ENCODE measurements at places on chromosomes 3 and 15.

GRCh38 chr3:46312991-46313390 lies 40.9 kb upstream of the CCR2 start:
- peak; percentile 65 for DNase-seq

GRCh38 chr3:171789759-171790505 lies 20.4 kb downstream of the PLD1 start:
- no peak for DNase-seq

DNA sequence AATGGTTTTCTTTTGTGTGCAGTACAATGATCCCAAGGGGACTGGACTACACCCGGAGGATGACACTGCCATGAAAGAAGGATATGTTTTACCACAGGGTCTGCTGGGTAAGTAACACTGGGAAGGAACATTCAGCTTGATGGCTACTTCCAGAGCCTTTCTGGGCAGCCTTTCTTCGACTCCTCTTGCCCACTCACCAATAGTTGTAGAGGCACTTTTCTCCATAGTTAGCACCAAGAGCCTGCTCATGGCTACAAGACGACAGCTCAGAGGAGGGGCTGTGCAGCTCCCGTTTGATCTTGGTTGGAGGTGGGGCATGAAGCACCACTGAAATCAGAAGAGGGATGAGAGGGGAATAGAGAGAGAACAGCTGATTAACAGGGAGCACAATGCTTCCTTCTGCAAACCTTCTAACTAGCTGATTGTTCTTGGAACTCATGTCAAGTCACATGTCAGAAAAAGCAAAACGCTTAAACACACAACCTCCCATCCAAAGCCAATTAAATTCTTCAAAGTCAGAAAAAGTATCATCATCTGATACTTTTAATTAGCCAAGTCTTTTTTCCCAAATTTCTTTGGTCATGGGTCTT lies 27.9 kb downstream of the ETV5 start:
- no peak for DNase-seq

- no peak for DNase-seq
Measured at GRCh38 chr3:14279626-14280061, 101.0 kb downstream of the LSM3 start.

DNA sequence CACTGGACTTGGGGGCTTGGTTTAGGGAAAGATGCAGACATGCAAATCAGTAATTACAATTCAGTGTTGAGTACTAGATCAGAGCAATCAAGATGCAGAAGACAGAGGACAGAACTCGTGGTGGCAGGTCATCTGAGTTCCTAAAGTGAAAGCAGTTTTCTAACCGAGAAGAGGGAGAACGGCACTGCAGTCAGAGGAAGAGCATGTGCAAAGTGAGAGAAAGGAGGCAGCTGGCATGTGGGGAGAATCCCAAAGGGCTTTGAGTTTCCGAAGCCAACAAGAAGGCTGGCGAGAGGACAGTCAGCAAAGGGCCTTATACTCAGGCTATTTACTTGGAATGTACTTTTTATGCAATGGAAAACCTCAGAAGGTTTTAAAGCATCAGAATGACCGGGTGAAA lies 87.0 kb downstream of the ANP32A start:
- peak; percentile 11 for DNase-seq

- DNase-seq: no peak
Measured at GRCh38 chr3:189727898-189728297, 96.7 kb downstream of the TP63 start.

- no peak for DNase-seq
Measured at GRCh38 chr3:189978753-189979152, 141.9 kb downstream of the P3H2 start.

DNA sequence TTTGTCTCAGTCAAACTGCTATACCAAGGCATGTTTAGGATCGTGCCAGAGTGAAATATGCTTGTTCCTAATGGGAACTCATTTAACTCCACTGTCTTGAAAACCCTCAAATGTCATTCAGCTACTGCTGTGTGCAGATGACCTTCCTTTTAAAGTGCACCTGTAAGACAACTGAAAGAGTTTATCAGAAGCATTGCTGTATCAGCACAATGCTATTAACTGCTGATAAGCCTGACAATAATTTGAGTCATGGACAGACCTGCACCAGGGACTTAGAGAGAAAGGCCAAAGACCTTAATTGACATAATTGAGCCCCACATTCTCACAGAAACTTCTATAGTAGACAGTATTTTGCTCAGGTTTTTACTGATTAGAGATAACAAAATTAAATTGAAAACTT lies 557.9 kb downstream of the DIPK2A start:
- no peak for DNase-seq

DNA sequence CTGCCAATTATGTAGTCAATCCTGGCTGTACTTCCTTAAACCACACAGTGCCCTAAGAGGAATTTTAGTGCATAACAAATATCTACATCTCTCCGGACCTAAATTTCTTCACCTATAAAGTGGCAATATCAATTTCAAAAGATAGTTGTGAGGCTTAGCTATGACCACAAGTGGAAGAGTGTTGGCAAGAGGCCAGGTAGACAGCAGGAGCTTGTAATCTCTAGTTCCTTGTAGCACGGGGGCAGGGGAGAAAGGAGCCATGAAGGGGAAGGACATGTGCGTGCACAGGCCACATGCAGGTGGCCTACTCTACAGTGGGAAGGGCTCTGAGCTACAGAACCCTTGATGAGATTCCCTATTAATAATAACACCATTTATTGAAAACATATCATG lies 269.7 kb downstream of the ABHD5 start:
- no peak for DNase-seq

- no peak for DNase-seq
Measured at GRCh38 chr15:89855948-89856347, 37.8 kb downstream of the AP3S2 start.

- no peak for DNase-seq
Measured at GRCh38 chr15:81337713-81338157, 13.8 kb upstream of the STARD5 start.

GRCh38 chr3:73029321-73029796 lies 32.1 kb upstream of the EBLN2 start:
- no peak for DNase-seq

- no peak for DNase-seq
Measured at GRCh38 chr3:139695007-139695406, 17.2 kb upstream of the NMNAT3 start.

GRCh38 chr15:65154720-65155119 lies 21.1 kb upstream of the PDCD7 start:
- no peak for DNase-seq

- no peak for DNase-seq
Measured at GRCh38 chr3:55017876-55018275, 90.0 kb upstream of the LRTM1 start.

DNA sequence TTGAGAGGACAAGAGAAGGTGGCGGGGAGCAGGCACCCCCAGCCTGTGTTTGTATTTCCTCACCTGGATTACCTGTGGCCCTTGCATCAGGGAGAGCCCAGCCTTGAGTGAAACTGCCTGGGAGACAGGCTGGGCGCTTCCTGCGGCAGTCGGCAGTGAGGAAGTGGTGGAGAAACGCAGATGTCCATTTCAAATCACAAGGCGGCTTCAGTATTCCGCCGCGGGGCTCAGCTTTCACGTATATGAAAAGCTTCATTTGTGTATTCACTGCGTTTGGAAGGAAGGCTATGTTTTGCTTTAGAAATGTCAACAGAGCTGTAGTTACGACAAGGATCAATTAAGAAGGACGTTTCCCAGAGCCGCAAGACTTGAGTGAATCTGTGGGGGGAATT lies 167.4 kb upstream of the CTDSPL start:
- DNase-seq: no peak

DNA sequence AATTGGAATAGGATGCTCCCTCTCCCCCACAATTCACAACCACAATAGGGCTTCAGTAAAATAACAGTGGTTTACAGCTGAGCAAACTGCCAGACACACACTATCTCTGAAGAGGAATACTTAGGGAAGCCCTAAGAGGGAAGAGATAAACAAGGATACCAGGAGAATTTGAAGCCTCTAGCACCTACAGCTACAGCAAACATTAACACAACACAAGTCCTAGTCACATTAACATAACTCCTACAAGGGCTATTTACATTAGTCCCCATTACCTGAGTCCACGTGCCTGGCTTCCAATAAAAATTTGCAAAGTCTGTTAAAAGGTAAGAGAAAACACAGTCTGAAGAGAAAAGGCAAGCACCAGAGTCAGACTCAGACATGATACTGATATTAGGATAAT lies 346.9 kb upstream of the CDIN1 start:
- DNase-seq: no peak

- DNase-seq: no peak
Measured at GRCh38 chr3:59136081-59136480, 86.3 kb upstream of the CFAP20DC start.

- no peak for DNase-seq
Measured at GRCh38 chr3:52222319-52223221, 2.9 kb downstream of the TLR9 start.

GRCh38 chr3:15630646-15631350 lies 29.3 kb downstream of the BTD start:
- DNase-seq: no peak

GRCh38 chr15:69797051-69797595 lies 300.6 kb downstream of the TLE3 start:
- DNase-seq: no peak

DNA sequence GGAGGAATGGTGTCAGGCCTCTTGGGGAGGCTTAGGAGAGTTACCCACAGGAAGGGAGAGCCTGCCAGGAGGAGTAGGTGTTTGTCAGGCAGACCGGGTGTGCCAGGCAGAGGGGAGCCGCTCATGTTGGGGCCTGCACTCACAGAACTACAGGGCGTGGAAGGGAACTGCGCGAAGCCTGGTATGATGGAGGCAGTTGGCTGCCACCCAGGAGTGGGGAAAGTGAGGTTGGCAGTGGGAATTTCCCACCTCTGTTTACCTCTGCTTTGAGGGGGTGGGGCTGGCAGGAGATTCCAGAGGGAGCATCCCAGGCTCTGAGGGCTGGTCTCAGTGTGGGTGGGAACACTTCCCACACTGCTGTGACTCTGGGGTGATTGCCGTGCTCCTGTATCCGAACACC lies 99.9 kb downstream of the SLCO3A1 start:
- DNase-seq: no peak

- no peak for DNase-seq
Measured at GRCh38 chr15:63860155-63860554, 26.4 kb upstream of the HERC1 start.

DNA sequence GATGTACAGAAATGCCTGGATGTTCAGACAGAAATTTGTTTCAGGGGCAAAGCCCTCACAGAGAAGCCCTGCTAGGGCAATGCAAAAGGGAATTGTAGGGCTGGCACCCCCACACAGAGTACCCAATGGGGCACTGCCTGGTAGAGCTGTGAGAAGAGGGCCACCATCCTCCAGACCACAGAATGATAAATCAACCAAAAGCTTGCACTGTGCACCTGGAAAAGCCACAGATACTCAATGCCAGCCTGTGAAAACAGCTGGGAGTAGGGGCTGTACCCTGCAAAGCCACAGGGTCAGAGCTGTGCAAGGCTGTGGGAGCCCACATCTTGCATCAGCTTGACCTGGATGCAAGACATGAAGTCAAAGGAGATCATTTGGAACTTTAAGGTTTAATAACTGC lies 477.9 kb upstream of the NECTIN3 start:
- DNase-seq: no peak

- DNase-seq: no peak
Measured at GRCh38 chr3:24315356-24315755, 179.3 kb downstream of the THRB start.

- no peak for DNase-seq
Measured at GRCh38 chr3:129605922-129606635, 397 bp downstream of the PLXND1 start.

GRCh38 chr15:93073465-93073952 lies 15.5 kb downstream of the RGMA start:
- peak; percentile 83 for DNase-seq

DNA sequence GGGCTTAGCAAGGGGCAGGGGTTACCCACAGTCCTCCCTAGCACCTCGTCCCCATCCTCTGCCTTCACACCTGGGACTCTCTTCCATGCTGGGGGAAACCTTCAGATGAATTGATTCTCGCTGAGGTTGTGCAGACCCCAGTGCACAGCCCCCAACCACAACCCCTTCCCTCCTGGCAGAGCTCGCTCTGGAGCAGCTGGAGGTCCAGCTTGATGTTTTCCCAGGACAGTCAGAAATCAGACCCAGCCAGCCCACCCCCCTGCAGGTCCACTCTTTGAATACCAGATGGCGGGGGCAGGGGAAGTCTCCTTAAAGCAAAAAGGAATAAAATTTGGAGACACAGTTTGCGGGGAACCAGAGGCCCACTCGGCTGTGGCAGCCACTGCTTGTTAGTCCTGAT lies 234.4 kb downstream of the XXYLT1 start:
- no peak for DNase-seq

DNA sequence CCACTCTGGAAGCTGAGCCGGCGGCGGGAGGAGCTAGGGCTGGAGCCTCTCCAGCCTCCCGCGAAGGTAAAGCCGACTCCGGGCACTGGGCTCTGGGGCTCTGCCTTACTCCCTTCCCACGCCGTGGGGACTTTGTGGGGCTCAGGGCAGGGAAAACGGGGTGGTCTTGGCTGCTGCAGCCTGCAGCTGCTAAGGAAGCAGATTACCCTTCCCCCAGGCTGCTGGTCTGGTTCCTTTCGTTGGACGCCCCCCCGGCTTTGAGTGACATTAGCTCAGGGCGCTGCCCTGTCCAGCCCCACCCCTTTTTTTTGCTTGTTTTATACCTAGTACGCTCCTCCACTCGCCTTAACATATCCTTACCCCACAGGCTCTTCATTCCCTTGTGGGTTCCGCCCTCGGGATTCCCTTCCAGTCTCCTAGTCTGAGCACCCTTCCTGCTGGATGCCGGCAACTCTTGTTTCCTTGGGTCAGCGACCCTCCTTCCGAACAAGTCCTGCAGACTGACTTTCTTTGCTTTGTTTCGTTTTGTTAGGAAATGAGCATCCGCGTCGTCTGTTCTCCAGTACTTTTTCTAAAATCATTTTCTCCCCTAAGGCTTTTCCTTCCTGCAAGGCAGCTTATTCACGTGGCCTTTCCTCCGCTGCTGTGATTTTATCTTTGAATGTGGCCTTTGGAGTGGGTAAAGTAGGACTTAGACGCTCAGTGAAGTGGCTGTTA lies 551 bp downstream of the DNAJC13 start:
- DNase-seq: peak; percentile 80

- DNase-seq: no peak
Measured at GRCh38 chr3:32432045-32432710, 40.5 kb downstream of the CMTM7 start.

DNA sequence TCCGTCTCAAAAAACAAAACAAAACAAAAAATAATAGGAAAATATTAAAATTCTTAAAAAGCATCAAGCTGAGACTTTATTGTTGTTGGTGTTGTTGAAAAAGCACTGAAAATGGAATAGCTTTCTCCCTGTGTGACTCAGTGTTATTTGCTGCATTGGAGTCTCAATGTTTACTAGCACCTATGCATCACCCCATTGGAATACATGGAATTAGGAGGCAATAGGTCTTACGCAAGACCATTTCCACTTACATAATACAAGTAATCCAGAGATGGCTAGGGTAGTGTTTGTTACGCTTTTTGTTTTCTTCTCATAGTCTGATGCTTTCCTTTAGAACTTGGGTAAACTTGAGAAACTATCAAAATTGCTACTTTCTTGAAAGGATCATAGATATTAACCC lies 15.2 kb downstream of the GXYLT2 start:
- no peak for DNase-seq

DNA sequence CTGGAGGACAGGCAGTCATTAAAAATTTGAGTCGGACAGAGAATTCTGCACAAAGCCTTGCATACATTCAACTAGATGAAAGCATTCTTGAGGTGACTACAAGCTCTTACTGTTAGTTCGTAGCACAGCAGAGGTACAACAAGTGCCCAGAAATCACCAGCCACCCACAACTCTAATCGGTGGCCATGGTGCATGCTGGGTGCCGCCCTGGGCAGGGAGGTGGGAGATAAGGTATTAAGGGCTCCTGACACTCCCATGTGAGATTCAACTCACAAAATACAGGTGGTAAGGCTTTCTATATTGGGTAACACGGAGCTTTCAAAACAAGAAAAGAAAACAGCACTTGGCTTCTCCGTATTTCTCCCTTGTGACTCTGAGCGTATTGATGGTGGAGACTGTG lies 66.0 kb downstream of the MEIS2 start:
- no peak for DNase-seq

Data from sigmoid colon (tissue), 7 donors.